ENCODE measurements at places on chromosomes 13 and 19.
A peak's percentile ranks its signal among the peaks of the same experiment; 100 is the strongest.

GRCh38 chr13:48873081-48873480, 102.6 kb upstream of the FNDC3A start:
- DNase-seq, result no peak

GRCh38 chr19:9848762-9849161, 13.6 kb downstream of the PIN1 start:
- DNase-seq, result no peak

DNA sequence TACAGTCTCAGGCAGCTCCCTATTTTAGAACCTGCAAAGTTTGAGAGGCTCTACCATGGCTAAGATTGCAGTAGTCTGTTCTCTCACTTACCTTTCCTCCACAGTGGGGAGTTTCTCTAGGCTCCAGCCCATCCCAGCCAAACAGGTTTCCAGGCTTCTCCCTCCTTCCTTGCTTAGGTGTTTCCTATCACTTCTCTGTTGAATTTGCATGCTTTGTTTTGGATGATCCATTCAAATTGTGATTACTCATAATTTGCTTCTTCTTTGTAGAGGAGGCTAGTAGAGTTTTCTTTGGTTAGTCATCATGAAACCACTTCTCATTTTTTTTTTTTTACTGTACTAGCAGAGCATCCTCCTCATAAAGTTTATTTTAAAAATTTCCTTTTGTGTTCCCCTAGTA, 1242.2 kb upstream of the MIR17HG start:
- DNase-seq, result peak; percentile 12

- no peak for DNase-seq
These were observed 1.2 kb upstream of the GRAMD1A start for GRCh38 chr19:34998777-34999497.

DNA sequence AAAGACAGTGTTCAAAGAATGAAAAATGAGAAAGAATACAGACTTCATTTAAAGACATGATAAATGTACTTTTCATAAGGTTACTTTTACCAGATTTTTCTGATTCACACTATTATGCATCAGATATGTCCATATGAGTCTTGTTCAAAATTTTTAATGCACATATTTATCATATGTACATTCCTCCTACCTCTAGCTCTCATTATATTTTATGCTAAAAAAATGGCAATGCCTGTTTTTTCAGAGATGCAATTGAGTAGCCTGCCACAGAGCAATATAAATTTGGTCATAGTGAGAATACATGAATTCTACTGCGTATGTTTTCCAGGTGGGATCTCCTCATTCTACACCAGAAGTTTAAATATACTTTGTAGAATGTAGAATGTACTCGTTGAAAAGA, 807.0 kb upstream of the SLITRK6 start:
- no peak for DNase-seq

DNA sequence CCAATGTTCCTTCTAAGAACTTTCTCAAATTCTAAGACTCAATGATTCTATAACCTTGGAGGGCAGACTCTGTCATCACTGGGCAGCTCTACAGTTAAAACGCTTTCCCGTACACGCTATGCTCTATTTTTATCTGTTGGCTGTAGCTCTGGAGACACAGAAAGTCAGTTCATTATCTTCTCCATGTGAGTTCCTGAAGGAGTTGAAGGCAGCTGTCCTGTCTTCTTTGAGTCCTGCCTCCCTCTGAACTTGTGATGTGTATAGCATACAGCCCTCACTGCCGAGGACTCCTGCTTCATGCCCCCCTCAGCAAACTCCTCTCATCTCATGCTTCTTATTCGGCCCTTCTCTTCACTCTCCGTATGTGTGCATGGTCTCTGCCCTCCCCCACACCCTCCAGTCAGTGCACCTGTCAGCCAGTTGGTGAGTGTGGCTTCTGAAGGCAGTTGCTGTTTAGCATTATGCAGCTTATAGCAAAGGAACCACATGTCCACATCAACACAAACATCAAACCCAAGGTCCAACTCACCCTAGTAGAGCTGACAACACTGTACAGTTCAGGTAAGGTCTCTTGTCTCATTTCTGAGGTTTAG, 504.9 kb downstream of the DIAPH3 start:
- DNase-seq, result no peak

DNA sequence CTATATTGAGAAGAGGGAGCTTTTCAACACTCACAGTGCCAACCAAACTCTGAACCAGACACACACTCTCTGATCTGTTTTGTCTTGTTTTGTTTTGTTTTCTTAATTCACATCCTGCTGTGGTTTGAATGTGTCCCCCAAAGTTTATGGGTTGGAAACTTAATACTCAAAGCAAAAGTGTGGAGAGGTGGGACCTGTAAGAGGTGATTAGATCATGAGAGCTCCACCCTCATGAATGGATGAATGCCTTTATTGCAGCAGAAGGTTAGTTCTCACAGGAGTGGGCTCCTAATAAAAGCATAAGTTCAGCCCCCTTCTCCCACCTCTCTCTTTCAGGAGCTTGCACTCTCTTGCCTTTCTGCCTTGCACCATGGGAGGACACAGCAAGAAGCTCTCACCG, 957.1 kb downstream of the PCDH9 start:
- no peak for DNase-seq

- DNase-seq, result no peak
These were observed 658 bp downstream of the SIN3B start for GRCh38 chr19:16829822-16830289.

- no peak for DNase-seq
These were observed 54.2 kb downstream of the KDM4B start for GRCh38 chr19:5023128-5023571.

DNA sequence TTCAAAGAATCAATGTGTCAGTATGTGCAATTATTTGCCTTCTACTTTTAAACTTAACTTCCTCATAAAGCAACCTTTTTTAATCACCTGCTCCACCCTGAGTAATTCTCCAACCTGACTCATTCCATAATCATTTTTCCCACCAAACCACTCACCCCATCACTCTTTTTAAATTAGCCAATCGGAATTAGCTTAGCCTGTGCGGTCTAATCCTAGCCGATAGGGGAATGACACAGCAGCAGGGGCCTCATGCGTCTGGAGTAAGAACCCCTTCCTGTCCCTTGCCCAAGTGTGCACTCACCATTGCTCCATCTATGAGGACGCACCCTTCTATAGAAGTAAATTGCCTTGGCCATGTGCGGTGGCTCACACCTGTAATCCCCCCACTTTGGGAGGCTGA, 27.4 kb upstream of the ZNF83 start:
- no peak for DNase-seq

- no peak for DNase-seq
These were observed 174.2 kb downstream of the TEX29 start for GRCh38 chr13:111494641-111495040.

- DNase-seq, result no peak
These were observed 2.1 kb downstream of the CSNK1G2 start for GRCh38 chr19:1942934-1943555.

DNA sequence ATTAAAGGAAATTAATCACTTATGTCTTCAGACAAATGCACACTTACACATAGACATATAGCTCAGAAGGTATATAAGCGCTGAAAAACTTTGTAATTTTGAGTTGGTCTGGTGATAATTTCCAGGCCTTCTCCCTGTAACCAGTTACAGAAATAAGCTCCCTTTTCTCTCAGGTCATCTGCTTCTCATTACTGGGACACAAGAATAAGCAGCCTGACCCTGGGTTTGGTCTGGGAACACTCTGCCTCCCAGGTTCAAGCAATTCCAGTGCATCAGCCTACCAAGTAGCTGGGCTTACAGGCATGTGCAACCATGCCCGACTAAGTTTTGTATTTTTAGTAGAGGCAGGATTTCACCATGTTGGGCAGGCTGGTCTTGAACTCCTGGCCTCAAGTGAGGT, 274.5 kb downstream of the LMO7 start:
- DNase-seq, result no peak

GRCh38 chr19:40610396-40611064, 9.4 kb downstream of the LTBP4 start:
- DNase-seq, result no peak

DNA sequence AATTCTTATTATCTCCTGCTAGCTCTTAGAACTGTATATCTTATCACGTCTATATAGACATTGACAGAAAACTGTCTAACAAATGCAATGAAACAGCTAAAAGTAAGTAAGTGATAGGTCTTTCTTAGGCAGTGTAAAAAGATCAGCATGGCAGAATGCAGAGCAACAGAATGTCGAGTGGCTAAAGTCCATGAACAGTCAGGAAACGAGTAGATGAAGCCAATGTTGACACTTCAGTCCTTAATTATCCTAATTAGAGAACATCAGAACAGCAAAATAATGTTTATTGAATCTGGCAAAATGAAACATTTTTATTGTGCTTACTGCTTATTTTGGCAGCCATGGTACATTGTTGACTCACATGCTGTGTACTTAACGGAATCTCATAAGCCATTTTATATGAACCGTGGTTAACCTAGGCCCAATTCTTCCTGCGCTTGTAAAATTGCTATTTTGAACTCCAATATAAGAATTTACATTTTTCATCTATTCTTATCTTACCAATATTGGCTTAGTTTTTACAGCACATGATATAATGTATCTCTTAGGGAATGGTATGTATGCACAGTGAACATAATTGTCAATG, 748.1 kb downstream of the DACH1 start:
- no peak for DNase-seq

DNA sequence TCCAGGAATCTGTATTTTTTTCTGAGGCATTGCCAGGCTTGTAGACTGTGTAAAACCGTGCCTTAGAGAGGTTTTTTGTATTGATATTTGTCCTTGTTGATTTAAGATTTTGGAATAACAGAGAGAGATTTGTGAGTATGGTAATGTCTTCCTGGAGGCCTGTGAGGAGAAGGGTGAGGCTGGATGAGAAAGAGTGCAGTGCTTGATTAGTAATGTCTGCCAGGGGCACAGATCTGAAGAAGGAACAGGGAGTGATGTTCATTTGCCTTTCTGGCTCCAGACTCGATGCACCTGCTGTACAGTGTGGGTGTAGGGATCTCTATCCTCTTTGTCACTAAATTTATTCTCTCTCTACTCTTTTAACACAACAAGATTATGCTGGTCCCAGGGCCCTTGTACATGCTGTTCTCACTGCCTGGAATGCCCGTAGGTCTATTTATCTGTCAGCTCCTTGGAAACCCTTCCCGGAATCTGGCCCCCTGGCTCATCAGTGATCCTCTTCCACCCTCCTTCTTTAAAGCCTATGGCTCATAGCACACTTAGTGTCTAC, 4.2 kb downstream of the FIZ1 start:
- no peak for DNase-seq

GRCh38 chr19:3803986-3804385, 17.8 kb upstream of the MATK start:
- no peak for DNase-seq

DNA sequence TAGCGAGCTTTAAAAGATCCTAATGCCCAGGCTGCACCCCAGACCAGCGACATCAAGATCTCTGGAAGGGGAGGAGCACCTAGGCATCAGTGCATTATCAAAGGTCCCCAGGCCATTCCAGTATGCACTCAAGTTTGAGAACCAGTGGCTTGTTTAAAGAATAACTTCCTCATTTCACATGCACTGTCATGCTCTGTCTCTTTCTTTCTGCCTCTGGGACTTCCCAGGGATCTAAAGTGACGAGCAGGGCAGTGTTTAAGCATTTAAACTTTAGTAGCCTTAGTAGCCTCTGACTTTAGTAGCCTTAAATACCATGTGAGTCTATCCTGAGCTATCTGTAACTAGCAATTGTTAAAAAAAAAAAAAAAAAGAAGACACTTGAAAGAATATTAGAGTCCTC, 8.9 kb upstream of the FARP1 start:
- no peak for DNase-seq

- no peak for DNase-seq
These were observed 13.1 kb downstream of the ZNF773 start for GRCh38 chr19:57512845-57513244.

- DNase-seq, result no peak
These were observed 1.1 kb downstream of the CDKN2D start for GRCh38 chr19:10567656-10568055.

DNA sequence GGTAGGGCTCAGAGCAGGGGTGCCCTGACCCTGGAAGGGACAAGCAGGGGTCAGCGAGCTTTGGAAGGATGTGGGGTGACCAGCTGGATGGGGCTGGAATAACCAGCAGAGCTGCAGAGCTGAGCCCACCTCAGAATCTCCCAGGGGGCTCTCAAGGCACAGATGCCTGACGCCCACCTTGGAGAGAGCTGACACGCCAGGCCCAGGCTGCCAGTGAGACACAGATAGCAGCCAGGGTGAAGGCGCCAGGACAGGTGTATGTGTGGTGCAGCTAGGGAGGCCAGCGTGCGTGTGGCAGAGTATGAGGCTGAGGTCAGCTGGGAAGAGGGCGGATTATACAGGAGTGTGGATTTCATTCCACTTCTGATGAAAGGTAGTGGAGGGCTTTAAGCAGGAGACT, 8.9 kb downstream of the AP1M1 start:
- DNase-seq, result no peak

DNA sequence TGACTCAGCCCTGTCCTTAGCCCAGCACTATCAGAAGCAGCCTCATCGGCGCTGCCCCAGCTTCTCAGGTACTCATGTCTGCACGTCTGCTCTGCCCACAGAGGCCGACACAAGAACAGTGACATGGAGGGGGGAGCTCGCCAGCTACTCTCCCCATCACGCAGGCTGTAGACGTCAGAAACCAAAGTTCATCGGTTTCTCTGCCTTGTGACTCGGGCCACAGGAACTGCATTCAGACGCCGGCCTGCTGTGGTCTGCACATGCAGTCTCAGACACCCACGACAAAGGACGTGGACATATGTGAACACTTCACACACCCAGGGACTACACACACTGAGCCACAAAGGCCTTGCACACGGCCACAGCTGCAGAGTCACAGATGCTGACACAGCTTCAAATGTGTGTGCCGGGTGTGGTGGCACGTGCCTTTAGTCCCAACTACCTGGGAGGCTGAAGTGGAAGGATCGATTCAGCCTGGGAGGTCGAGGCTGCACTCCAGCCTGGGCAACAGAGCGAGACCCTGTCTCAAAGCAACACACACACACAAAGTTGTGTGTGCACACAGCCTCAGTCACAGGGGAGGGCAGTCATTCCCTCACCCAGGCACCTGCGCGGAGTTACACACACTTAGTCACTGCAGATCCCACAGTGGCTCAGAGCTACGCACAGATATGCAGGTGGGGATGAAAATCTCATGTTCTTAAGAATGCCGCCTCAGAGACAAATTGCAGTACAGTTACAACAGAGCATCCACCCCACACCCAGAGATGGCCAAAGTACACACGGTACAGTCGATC, 4.9 kb upstream of the ZFP36 start:
- DNase-seq, result no peak

DNA sequence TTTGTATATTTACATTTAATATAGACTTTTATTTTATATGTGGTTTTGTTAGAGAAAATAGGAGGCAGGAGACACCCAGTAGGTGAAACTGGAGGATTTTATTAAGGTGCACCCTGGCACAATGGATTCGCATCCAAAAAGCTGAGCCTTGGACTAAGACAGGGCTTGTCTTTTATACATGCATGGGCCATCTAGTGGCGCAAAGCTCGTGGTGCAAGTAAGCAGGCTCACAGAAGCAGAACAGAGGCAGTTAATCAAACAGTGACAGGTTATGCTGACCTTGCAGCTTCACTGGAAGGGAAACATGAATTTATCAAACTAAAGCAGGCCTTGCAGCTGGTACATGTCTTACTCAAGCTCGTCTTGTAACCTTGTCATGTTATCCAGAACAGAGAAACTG, 58.8 kb upstream of the ZNF681 start:
- no peak for DNase-seq
